GM12891 (cell line): ENCODE measurements at places on chromosomes 4 and X.
A peak's percentile ranks its signal among the peaks of the same experiment; 100 is the strongest.

DNA sequence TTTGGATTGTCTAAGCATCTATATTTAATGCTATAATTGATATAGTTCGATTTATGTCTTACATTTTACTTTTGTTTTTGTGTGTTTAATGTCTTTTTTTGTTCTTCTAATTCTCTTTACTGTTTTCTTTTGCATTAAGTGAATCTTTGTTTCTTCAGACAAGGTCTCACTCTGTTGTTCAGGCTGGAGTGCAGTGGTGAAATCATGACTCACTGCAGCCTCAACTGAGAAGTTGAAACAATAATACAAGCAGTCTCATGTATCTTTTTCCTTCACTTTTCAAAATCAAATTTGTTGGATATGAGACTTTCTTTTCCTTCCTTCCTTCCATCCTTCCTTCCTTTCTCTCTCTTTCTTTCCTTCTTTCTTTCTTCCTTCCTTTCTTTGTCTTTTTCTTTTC lies 1401.6 kb downstream of the ADGRL3 start:
- no peak for DNase-seq

GRCh38 chrX:39762266-39762841 lies 335.4 kb downstream of the BCOR start:
- DNase-seq: no peak

DNA sequence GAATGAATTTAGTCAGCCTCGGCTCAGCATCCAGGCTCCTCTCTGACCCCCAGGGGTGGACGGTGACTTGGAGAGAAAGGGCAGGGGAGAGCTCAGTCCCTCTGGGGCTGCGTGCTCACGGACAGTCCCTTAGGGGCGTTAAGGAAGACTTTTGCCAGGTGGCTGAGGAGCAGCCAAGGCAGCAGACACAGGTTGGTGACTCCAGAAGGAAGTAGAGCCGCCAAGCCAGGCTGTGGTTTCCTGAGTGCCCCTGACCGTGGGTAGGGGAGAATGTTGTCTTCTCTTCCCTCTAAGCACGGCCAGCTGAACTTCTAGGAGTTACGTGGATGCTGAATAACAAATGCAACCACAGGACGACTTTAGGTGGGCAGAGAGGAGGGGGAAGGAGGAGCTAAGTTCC lies 91.0 kb upstream of the MTM1 start:
- DNase-seq: no peak

DNA sequence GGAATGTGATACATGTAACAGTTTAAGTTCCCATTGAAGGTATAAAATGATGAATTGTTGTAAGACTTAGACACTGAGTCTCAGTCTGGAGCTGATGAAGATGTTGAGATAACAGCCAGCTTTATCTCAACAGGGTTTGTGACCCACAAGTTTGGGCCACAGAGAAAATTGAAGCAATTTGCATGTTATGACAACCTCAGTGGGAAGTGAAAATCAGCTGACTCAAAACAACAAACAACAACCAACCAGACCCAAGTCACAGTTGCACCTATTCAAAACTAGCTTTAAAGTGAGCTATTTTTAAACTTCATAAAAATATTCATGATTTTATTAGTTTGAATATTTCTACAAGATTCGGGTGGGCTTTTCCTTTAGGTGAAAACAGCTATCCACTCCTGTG lies 8.0 kb downstream of the SFRP2 start:
- DNase-seq: no peak

- no peak for DNase-seq
Measured at GRCh38 chr4:124151031-124151430, 561.5 kb downstream of the ANKRD50 start.

- DNase-seq: no peak
Measured at GRCh38 chrX:37926700-37927099, 79.3 kb upstream of the DYNLT3 start.

- DNase-seq: no peak
Measured at GRCh38 chr4:70859066-70859465, 19.4 kb upstream of the GRSF1 start.

DNA sequence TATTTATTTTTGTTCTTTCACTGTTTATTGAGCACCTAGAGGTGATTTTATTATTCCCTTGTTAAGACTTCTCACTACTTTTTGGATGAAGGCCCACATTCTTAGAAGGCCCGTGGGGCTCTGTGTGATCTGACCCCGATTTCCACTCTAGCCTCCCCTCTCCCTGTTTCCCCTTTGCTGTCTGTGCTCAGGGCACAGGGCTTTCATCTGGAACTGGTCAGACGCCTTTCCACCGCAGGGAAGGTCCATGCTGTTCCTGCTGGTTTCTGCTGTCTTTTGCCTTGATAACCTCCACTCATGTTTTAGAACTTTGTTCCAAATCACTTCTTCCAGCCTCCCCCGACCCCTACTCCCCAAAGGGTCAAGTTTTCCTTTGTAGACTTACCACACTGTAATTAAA lies 31.3 kb upstream of the ANAPC4 start:
- no peak for DNase-seq

- DNase-seq: peak; percentile 78
Measured at GRCh38 chrX:154378799-154379568, at the start of gene EMD. EMD (plus strand) TSS chrX:154379295; CDS start chrX:154379485, 190 bp downstream.

GRCh38 chrX:25287521-25287920 lies 271.8 kb upstream of the ARX start:
- no peak for DNase-seq

DNA sequence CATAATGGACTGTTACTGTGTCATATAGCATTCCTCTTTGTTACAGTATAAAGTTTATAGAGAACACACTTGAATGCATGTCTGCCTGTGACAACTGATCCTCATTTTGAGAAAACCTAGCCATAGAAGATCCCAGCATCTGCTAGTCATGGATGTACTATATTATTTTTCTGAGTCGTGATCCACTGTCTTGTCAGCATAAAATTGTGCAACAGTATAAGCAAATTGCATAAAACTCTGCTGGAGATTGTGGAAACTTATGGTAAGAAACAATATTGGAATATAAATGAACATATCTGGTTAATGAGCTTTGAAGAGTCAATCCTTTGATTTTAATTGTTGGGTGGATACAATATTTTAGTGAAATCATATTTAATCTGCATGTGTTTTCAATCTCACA lies 3.6 kb downstream of the NEIL3 start:
- DNase-seq: no peak

GRCh38 chr4:55269470-55269869 lies 76.6 kb upstream of the SRD5A3 start:
- DNase-seq: no peak

GRCh38 chrX:63754136-63754859 lies 30.7 kb downstream of the ARHGEF9 start:
- no peak for DNase-seq

DNA sequence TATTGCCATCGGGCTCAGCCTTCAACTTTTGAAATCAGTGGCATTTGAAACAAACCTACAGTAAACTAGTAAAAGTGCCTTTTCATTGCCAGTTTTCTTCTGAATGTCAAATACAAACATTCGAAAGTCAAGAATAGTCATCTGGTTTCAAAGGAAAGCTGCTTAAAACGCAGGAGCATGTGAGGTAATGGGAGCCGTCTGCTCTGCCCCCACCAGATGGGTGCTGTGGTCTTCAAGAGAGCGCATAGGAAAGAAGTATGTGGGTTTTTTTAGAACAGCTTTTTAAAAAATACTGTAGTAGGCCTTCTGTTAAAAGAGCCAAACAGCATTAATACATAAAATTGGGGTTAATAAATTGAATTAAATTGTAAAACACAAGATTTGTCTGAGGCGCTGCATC lies 88.6 kb downstream of the STOX2 start:
- DNase-seq: no peak

GRCh38 chr4:8238515-8239053 lies 31.0 kb upstream of the HTRA3 start:
- no peak for DNase-seq

- DNase-seq: no peak
Measured at GRCh38 chrX:18789916-18790315, 82.5 kb downstream of the PPEF1 start.

DNA sequence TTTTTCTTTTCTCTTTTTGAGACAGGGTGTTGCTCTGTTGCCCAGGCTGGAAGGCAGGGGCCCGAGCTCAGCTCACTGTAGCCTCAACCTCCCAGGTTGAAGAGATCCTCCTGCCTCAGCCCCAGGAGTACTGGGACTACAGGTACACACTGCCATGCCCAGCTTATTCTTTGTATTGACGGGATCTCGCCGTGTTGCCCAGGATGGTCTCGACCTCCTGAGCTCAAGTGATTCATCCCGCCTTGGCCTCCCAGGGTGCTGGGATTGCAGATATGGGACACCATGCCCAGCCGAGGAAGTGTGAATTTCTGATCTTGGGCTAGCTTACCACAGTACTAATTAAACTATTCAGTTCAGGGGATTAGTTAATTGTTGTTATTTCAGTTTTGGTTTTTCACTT lies 28.6 kb upstream of the FAM193A start:
- no peak for DNase-seq

- no peak for DNase-seq
Measured at GRCh38 chr4:153938994-153939393, 150.1 kb upstream of the SFRP2 start.

- no peak for DNase-seq
Measured at GRCh38 chr4:23212558-23212957, 519.8 kb downstream of the GBA3 start.

DNA sequence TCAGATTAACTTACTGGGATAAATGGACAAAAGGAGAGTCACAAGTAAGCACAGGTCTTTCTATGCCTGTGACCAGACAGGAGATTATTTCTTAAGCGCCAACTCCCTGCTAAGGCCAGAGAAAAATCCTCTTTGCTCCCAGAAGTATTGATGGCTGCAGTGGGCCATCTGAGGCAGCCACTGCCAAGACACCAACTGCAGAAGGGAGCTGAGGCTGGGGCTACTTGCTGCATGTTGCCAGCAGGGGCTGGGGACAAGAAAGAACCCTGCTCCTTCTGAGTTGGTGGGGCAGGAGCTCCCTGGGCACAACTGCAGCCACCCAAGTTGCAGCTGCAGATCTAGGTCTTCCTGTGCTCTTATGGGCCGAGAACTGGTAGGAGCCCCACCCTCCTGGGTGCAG lies 1075.3 kb downstream of the PCDH18 start:
- no peak for DNase-seq

GRCh38 chr4:25377572-25378436 lies 741 bp downstream of the ANAPC4 start:
- peak; percentile 9 for DNase-seq

- no peak for DNase-seq
Measured at GRCh38 chr4:73648478-73648877, 28.2 kb upstream of the RASSF6 start.

GRCh38 chr4:111639876-111640275 lies 505.4 kb upstream of the FAM241A start:
- no peak for DNase-seq

- DNase-seq: no peak
Measured at GRCh38 chrX:133175605-133176004, 42.5 kb downstream of the TFDP3 start.

DNA sequence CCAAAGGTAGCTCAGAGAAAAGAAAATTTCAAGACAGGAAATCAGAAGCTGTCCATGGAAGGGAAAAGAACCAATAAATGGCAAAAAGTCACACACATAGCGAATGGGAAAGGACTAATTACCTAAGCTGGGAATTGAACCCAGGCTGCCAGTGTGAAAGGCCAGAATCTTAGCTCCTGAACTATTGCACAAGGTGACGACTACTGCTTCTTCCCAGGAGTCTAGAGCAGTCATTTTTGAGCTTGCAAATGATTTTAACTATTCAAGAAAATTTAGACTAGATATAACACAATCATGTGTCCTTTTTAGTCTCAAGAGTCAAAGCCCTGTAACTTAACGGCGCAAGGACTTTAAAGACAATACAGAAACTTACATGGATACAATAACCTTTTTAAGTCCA lies 34.1 kb upstream of the ZNF81 start:
- no peak for DNase-seq
